H1 (cell line): ENCODE measurements at places on chromosomes 5 and 9. TPM values are rescaled to one million over a fixed set of nuclear protein-coding genes. Genes with fewer than 3 reads are reported as not detected.
A peak's percentile ranks its signal among the peaks of the same experiment; 100 is the strongest.

DNA sequence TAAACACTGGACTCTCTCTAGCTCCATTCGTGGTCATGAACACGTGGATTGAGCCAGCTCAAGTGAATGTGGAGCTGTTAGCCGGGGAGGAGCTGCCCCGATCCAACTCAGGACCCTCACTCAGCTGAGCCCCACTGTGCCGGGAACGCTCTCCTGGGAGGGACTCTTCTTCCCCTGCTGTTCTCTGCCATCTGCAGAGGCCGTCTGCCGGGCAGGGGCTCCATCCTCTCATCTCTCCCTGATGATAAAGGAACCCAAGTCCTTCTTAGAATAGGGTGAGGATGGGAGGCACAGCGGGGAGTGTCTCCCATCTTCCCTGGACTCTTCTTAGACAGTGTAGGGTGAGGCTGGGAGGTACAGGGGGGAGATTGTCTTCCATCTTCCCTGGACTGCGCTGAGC is 120.5 kb upstream of the IRX4 start:
- no peak overlapping the region for H3K27ac ChIP-seq
- H3K36me3 ChIP-seq: no peaks in the 10 kb centered on the region
- no peaks in the 10 kb centered on the region for H3K4me1 ChIP-seq
- DNase-seq: no peak

DNA sequence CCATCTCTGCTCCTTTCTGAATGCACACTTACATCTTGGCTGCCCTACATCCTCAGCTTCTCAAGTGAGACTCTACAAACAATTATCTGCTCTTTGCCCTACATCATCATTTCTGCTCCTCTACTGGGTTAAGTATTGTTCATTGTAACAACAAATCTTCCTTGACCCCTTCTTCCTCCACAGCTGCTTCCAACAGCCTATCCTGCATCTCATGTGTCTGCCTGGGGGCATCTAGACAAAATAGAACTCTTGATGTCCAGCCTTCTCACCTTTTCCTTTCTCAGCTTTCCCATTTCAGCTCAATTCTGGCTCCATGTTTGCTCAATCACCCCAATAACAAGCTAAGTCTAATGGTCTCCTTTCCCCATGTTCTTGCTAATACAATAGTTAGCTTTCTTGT is 509.8 kb downstream of the DIRAS2 start:
- no peaks in the 10 kb centered on the region for H3K27me3 ChIP-seq
- H3K4me1 ChIP-seq: no peaks in the 10 kb centered on the region
- no peaks in the 10 kb centered on the region for H3K36me3 ChIP-seq
- no peak overlapping the region for H3K4me3 ChIP-seq
- no peak overlapping the region for H3K27ac ChIP-seq

DNA sequence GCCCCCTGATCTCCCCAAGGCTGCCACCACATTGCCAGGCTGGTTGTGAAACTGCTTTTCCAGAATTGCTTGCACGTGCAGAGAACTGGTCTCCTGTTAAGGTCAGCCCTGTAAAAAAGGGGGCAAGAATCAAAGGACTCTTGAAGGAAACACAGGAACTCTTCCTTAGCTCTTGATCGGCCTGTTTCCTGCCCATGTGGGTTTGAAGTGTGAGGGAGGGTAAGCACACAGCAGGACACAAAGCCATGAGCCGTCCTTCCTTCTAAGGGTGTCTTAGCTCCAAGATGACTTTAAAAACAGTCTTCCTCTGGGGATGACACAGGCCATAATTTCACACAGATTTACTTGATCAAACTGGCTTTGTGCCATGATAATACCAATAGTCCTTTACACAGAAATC is 36.1 kb downstream of the TEK start:
- H3K36me3 ChIP-seq: no peaks in the 10 kb centered on the region
- no peak overlapping the region for H3K27ac ChIP-seq
- H3K27me3 ChIP-seq: no peaks in the 10 kb centered on the region
- DNase-seq: no peak

- H3K27ac ChIP-seq: no peak overlapping the region
- no peaks in the 10 kb centered on the region for H3K36me3 ChIP-seq
- no peaks in the 10 kb centered on the region for H3K27me3 ChIP-seq
- no peak for DNase-seq
- no peak overlapping the region for H3K4me3 ChIP-seq
These were observed 141.2 kb downstream of the ASTN2 start for GRCh38 chr9:117273612-117274011.

The TEX48 gene
- not detected in 2 replicates for total RNA-seq

GRCh38 chr5:126998895-126999570 is 31.3 kb downstream of the MARCHF3 start:
- no peak overlapping the region for H3K4me3 ChIP-seq
- H3K27ac ChIP-seq: no peak overlapping the region
- H3K27me3 ChIP-seq: no peaks in the 10 kb centered on the region
- DNase-seq: no peak

The SPATA31E1 gene
- 0.09 TPM in 1 of 2 replicates, not detected in the other for total RNA-seq

DNA sequence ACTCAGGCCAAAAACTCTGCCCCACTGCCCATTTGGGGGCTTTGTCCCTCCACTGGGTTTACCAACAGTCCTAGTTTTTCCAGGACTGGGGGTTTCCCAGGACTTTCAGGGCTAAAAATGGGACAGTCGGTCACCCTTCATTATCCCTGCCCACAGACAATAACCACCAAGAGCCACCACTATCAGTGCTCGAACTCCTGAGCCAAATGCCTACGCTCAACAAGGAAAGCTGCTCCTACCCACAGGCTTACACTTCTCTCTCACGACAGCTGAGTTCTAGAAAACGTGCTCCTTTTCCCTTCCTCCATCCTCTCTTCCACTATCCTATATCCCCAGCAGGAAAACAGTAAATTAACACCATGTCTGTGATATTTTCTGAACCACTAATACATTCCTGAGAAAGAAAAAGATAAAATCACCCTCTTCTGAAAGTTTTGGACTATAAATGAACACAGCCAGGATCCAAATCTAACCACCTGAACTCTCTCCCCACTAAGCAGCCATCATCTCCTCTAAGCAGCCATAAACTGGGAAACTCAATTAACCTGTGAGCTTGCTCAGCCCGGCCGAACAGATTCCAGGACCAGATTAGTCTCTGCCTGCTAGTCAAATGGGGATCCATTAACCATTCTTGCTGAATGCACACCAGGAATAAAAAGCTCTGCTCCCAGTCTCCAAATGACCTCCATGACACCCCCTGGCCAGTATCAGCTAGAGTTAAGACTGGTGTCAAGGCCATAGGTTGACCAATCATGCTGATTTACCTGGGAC is 41.8 kb downstream of the KLHL3 start:
- H3K4me1 ChIP-seq: no peaks in the 10 kb centered on the region
- H3K27ac ChIP-seq: no peak overlapping the region
- H3K27me3 ChIP-seq: no peaks in the 10 kb centered on the region
- H3K4me3 ChIP-seq: no peak overlapping the region
- H3K36me3 ChIP-seq: peaks cover 6% of the 10 kb centered on the region

The CNTLN gene
- 10.5 and 10.8 TPM in 2 replicates for total RNA-seq

DNA sequence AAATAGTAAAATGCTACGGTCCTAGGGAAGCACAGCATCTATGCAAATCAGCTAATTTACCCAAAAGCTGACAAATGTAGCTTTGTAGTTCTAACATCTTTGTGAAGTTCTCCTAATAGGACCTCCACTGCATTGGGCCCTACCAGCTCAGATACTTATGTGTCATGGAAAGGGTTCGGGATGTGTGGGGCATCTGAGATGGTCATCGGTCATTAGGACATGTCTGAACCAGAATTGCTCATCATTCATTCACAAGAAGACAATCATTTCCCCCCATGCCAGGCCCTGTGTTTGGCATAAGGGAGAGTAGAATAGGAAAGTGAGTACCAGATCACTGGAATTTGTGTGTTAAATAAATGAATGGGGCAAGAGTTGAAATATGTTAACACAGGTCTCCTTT is 35.7 kb downstream of the PWWP2A start:
- H3K4me3 ChIP-seq: no peak overlapping the region
- no peaks in the 10 kb centered on the region; the same call in 1 of the 2 replicates for H3K4me1 ChIP-seq
- peaks cover under 1% of the 10 kb centered on the region; the same call in 1 of the 2 replicates for H3K36me3 ChIP-seq
- 0 out of 2 replicates have a peak overlapping the region, but pooled peaks have one; percentile 11 for H3K27ac ChIP-seq
- H3K27me3 ChIP-seq: no peaks in the 10 kb centered on the region

The NIM1K gene
- not detected in 2 replicates for total RNA-seq

- H3K36me3 ChIP-seq: no peaks in the 10 kb centered on the region
- no peaks in the 10 kb centered on the region for H3K27me3 ChIP-seq
- no peak for DNase-seq
- H3K4me3 ChIP-seq: no peak overlapping the region
- no peaks in the 10 kb centered on the region for H3K4me1 ChIP-seq
- H3K27ac ChIP-seq: no peak overlapping the region
These were observed 10.8 kb downstream of the OR13J1 start for GRCh38 chr9:35859310-35859989.

DNA sequence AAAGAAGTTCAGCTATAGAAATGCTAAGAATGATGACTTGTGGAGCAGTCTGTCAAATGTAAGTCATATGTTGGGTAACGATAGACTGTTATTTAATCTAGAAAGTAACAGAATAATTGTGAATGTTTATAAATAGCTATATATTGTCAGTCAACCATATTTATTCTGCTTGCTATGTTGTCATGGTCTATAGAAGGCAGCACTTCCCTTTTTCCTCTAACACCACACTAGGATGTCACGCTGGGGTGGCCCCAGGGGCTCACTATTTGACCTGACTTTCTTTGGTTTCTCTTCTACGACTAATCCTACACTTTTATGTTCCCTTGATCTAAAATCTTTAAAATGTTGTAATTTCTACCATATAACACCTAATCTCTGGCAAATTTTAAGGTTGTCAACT is 20.5 kb downstream of the ERAP2 start:
- H3K36me3 ChIP-seq: no peaks in the 10 kb centered on the region
- DNase-seq: no peak
- H3K4me1 ChIP-seq: no peaks in the 10 kb centered on the region
- no peak overlapping the region for H3K27ac ChIP-seq

GRCh38 chr9:87086221-87086818 is 139.0 kb upstream of the GAS1 start:
- no peak for DNase-seq
- no peaks in the 10 kb centered on the region for H3K4me1 ChIP-seq
- H3K27ac ChIP-seq: no peak overlapping the region
- no peak overlapping the region for H3K4me3 ChIP-seq
- no peaks in the 10 kb centered on the region for H3K36me3 ChIP-seq

GRCh38 chr9:137302449-137303150 is 529 bp upstream of the NRARP start:
- H3K27ac ChIP-seq: no peak overlapping the region
- peaks cover 59% of the 10 kb centered on the region for H3K4me1 ChIP-seq
- no peak for DNase-seq

DNA sequence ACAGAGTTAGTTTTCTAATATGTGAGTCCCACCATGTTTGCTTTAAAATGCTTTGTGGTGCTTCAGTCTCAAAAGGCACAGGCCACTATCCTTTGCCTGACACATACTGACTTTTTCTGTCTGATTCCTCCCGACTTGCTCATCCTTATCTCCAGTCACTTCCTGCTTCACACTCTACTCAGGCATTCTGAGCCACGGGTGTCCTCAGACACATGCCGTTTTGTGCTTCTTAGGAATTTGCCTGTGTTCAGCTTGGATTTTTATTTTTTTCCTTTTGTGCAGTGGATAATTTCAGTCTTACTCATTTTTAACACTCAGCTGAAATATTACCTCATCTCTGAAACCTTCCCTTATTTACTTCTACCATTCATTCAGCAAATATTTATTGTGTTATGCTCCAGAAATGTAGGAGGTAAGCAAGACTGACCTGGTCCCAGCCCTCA is 54.1 kb downstream of the MAN2A1 start:
- H3K4me3 ChIP-seq: no peak overlapping the region
- H3K4me1 ChIP-seq: peaks cover 28% of the 10 kb centered on the region
- no peak for DNase-seq
- H3K36me3 ChIP-seq: no peaks in the 10 kb centered on the region

The ANKDD1B gene
- 0.22 TPM in 1 of 2 replicates, not detected in the other for total RNA-seq

- no peak for DNase-seq
- H3K36me3 ChIP-seq: no peaks in the 10 kb centered on the region
- no peaks in the 10 kb centered on the region for H3K27me3 ChIP-seq
- H3K27ac ChIP-seq: no peak overlapping the region
- no peak overlapping the region for H3K4me3 ChIP-seq
- peaks cover 1% of the 10 kb centered on the region; the same call in 1 of the 2 replicates for H3K4me1 ChIP-seq
These were observed 508.8 kb upstream of the CTNND2 start for GRCh38 chr5:12413075-12413474.

GRCh38 chr5:167684251-167684650 is 607.2 kb upstream of the WWC1 start:
- no peaks in the 10 kb centered on the region for H3K36me3 ChIP-seq
- H3K4me1 ChIP-seq: no peaks in the 10 kb centered on the region
- H3K27ac ChIP-seq: no peak overlapping the region
- H3K4me3 ChIP-seq: no peak overlapping the region
- no peaks in the 10 kb centered on the region for H3K27me3 ChIP-seq

DNA sequence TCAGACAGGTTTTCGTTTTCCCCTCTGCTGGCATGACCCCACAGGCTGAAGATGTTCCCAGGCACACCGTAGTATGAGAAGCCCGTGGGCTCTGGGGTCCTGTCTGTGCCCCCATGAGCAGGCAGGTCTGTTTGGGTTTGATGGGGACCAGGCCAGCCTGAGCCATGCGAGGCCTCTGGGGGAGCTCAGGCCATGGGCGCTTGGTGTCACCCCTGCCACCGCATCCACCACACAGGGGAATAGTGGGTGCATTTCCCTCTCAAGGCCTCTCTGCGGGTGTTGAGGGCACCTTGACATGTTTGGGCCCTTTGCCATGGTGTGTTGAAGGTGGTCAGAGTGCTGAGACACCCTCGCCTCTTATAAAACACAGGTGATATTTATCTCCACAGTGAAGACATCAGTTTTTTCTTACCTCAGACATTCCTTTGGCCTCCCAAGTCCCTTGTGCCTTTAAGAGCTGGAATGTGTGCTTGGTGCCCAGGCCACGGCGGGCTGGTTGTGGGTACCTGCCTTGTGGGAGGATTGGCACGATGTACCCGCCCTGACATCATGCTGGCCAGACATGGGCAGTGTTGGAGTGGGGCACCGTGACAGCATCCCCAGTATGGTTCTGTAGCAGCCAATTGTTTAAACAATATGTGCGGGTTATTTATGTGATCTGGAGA is 68.3 kb downstream of the WNK2 start:
- no peaks in the 10 kb centered on the region for H3K27me3 ChIP-seq
- DNase-seq: no peak
- no peaks in the 10 kb centered on the region; the same call in none of the 2 replicates for H3K4me1 ChIP-seq
- H3K27ac ChIP-seq: no peak overlapping the region
- H3K4me3 ChIP-seq: no peak overlapping the region
